Cardiac septum (tissue), 1 donor: ENCODE measurements at places on chromosomes 7 and 10. TPM values are rescaled to one million over a fixed set of nuclear protein-coding genes. Genes with fewer than 3 reads are reported as not detected.

GRCh38 chr10:91875156-91875555 is 34.1 kb downstream of the FGFBP3 start:
- no peak for DNase-seq

STK31 gene
- total RNA-seq, result 0.35 TPM

GRCh38 chr7:6409944-6410693 is 37.6 kb downstream of the DAGLB start:
- DNase-seq, result no peak

HMX2 gene
- not detected for total RNA-seq

CHRM2 gene
- total RNA-seq, result 83.7 TPM

- no peak for DNase-seq
Measured at GRCh38 chr7:80859272-80859970, 59.4 kb downstream of the SEMA3C start.

CALHM3 gene
- not detected for total RNA-seq
